T-helper 17 cell (primary cell): ENCODE measurements at places on chromosomes 5 and 9.

GRCh38 chr9:519579-519978 is 304.9 kb downstream of the DOCK8 start:
- no peak for DNase-seq

- DNase-seq: no peak
These were observed 18.5 kb upstream of the TCERG1 start for GRCh38 chr5:146428658-146429057.

DNA sequence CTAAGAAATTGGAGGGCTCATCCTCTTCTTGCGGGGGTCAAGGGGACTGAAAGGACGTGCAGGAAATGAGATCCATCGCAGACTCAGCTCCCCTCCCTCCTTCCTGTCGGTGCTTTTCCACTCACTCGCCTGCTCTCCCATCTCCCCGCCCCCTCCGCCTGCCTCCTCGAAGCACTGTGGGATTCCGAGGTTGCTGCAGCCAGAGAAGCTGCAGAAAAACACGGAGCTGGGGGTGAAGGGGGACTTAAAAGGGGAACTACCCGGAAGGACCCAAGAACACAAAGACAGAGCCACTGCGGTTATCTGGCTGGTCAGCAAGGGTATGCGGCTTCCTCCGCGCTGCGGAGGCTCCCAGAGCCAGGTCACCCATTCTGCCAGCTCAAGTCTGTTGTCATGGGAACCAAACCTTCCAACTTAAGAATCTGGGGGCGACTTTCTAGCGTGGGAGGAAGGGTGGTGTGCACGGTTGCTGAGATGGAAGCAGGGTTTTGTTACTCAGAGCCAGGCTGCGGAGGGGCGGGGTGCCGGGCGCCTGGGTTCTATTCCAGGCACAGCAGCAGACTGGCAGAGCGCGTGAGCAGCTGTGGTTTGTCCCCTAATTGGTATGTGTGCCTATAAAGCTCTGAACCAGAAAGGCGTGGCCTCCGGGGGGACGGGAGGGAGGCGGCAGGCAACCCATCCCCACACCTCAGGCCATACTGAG is 24.9 kb downstream of the PCDHGC5 start:
- DNase-seq: no peak

DNA sequence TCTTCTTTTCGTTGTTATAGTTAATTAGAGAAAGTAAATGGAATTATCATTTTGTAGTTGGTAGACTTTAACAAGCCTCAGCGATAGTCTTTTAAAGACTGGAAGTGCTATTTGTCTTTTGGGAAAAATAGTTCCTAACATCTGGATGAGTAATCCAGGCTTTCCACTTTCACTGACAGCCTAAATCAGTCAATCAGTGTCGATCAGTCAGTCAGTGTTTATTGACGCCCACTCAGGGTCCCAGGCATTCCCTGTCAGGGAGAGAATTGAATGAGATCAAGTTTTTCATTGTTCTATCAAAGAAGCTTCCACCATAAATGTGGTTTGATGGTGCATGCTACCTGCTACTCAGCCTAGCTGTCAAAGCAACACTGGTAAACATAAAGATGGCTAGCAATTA is 2.6 kb downstream of the ABL1 start:
- no peak for DNase-seq
